ENCODE measurements at places on chromosomes 4 and X.

DNA sequence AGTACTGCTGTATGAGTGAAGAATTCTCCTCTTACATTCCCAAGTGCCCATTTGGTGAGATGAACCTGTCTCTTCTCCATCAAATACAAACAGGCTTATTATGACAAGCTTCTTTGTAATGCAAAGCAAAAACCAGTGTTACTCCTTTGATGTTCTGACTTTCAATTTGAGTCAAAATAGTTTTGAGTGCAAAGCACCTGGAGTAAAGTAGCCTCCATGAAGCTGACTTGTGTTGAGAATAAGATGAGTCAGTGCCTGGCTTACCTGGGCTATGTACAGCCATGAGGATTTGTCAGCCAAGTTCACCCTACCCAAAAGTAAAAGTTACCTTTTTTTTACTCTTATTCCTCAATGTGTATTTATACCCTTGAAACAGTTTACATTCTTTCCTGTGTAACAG, 132.5 kb upstream of the FMR1 start:
- DNase-seq, result no peak

DNA sequence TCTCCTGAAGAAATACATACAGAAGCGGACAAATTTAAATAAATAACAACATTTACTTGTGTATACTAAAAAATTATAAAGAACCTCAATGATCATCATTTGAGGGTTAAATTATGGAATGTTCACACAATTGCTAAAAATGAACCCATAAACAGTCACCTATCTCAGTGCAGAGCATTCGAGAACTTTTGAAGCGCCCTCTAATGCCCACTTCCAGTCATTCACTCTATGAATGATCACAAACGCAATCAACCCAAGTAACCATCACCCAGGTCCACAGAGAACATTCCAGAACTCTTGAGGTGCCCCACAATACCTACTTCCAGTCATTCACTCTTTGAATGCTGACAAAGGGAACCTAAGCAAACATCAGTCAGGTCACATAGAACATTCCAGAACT, 103.5 kb upstream of the PLAC1 start:
- DNase-seq, result no peak

GRCh38 chr4:152100379-152101201, 339.8 kb upstream of the GATB start:
- no peak for DNase-seq

GRCh38 chr4:5995901-5996623, 22.2 kb downstream of the C4orf50 start:
- no peak for DNase-seq

DNA sequence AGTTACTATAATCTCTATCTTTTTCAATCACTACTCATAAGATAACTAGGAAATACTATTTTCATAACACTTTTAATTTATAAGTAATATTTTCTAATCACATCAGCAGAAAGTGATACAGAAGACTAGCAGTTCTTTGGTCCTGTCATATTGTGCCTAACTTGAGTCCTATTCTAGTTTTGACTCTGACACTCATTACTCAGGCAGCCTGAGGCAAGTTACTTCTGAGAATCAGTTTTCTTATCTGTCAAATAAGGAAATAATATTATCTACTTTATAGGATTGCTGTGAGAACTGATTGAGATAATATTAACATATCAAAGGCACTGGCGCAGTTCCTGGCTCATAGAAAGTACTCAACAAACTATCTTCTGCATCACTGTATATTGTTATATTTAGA, 17.8 kb downstream of the PITX2 start:
- no peak for DNase-seq
